ENCODE measurements at places on chromosomes 11 and 22. TPM values are rescaled to one million over a fixed set of nuclear protein-coding genes. Genes with fewer than 3 reads are reported as not detected.
A peak's percentile ranks its signal among the peaks of the same experiment; 100 is the strongest.

DNA sequence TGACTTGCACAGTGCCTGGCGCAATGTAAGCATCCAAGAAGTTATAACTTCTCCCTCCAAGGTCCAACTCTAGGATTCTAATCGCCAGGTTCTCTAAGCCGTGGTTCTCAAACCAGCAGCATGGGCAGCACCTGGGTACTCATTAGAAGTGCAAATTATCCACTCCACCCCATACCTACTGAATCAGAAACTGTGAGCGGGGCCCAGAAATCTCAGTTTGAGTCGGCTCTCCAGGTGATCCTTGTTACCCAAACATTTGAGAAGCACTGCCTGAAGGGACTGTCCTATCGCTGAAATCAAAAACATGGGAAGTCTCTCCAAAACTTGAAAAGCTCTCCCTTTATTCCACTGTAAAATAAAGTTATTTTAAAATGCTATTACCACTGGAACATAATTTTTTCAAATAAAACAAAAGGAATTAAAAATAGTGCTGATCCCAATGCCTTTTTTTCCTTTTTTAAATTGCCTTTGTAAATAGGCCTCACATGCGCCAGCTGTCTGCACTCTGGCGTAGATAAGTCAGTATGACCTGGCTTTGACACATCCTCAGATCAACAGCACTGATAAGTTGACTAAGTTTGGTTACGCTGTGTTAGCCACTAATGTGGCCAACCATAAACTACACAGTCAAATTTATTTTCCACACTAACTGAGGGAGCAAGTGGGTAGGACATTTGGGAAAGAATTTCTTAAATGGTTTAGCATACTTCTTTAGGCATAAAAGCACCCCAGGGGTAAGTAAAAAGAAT, 8.4 kb upstream of the CTR9 start:
- DNase-seq, result no peak
- no peaks in the 10 kb centered on the region for H3K36me3 ChIP-seq
- no peak overlapping the region for H3K4me3 ChIP-seq

- peaks cover 33% of the 10 kb centered on the region for H3K4me1 ChIP-seq
- H3K36me3 ChIP-seq, result peaks cover 6% of the 10 kb centered on the region
- H3K27me3 ChIP-seq, result no peaks in the 10 kb centered on the region
- H3K4me3 ChIP-seq, result peak overlapping the region; percentile 100
These were observed 1.9 kb downstream of the REXO2 start for GRCh38 chr11:114440971-114441763.

- no peaks in the 10 kb centered on the region for H3K36me3 ChIP-seq
- H3K4me1 ChIP-seq, result peaks cover 13% of the 10 kb centered on the region
- H3K4me3 ChIP-seq, result no peak overlapping the region
- H3K27ac ChIP-seq, result no peak overlapping the region
These were observed 17.6 kb upstream of the PARVA start for GRCh38 chr11:12359761-12360160.

GRCh38 chr22:27879923-27880322, 39.1 kb downstream of the PITPNB start:
- H3K36me3 ChIP-seq, result peaks cover 3% of the 10 kb centered on the region
- H3K27me3 ChIP-seq, result no peaks in the 10 kb centered on the region
- H3K4me3 ChIP-seq, result no peak overlapping the region
- peaks cover 40% of the 10 kb centered on the region for H3K4me1 ChIP-seq

DNA sequence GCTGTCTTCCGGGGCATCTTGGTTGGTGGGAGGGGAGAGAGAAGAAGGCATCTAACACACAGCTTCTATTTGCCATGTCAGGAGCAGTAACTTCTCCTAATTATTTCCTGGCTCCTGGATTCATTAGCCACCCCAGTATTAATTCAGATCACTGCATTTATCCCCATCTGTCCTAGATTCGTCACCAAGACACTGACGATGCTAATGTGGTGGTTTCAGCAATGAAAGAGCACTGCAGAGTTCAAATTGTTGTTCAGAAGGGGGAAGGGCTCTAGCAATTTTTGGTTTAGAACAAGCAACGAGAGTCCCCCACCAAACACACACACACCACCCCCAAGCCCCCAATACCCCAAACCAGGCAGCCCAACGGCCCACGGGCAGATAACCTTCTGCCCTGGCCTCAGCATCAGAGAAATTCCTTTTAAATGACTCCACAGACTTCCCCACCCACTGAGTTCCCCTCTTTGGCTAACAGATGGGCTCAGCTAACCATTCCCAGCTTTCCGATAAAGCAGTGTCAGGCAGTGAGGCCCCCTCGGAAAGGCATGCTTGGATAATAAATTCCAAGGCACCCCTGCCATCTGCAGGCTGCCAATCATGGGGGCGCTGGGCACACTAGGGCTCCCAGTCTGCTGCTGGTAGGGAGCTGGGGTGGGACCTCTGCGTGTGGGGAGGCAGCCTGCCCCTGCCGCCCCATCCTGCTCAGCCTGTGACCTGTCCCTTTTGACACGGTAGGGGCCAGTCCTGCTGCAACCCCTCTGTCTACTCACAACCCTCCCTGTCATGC, 453.5 kb downstream of the MIAT start:
- H3K4me3 ChIP-seq, result no peak overlapping the region
- no peak overlapping the region for H3K27ac ChIP-seq
- H3K36me3 ChIP-seq, result no peaks in the 10 kb centered on the region
- peak; percentile 49 for DNase-seq

DNA sequence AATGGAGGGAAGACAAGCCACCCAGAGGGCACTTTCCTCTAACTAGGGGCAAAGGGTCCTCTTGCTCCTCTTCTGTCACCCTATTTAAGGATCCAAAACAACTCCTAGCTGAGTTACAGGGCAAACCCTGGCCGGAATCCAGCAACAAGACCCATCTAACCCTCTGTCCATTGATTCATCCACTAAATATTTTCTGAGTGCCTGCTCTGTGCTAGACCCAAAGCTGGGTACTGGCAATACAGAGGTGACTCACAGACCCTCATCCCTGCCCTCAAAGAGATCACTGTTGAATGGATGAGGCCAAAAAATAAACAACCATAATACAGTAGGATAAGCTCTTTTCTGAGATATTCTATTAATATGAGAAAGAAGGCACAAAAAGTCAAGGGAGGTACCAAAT, 4.3 kb upstream of the GALNT18 start:
- peaks cover 6% of the 10 kb centered on the region for H3K4me1 ChIP-seq
- DNase-seq, result no peak
- H3K36me3 ChIP-seq, result no peaks in the 10 kb centered on the region
- peaks cover 36% of the 10 kb centered on the region for H3K27me3 ChIP-seq

MOGAT2 gene
- 27.8 TPM for total RNA-seq

DNA sequence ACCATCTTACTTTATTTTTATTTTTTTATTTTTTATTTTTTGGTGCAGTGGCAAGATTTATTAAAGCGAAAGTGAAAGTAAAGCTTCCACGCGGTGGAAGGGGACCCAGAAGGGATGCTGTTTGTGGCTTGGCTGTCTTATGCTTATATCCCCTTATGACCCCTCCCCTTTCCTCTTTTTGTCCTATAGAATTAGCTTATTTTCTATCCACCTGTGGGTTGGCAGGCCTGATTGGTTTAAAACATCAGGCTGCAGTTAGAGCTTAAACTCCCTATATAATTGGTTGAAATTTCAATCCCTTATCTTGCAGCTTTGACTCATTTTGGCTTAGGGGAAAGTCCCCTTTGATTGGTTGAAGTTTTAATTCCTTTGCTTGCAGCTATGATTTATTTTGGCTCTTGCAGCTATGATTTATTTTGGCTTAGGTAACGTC, 50.5 kb downstream of the NNMT start:
- no peaks in the 10 kb centered on the region for H3K36me3 ChIP-seq
- H3K27me3 ChIP-seq, result peaks cover 18% of the 10 kb centered on the region
- DNase-seq, result no peak
- H3K27ac ChIP-seq, result no peak overlapping the region
- H3K4me1 ChIP-seq, result no peaks in the 10 kb centered on the region

DNA sequence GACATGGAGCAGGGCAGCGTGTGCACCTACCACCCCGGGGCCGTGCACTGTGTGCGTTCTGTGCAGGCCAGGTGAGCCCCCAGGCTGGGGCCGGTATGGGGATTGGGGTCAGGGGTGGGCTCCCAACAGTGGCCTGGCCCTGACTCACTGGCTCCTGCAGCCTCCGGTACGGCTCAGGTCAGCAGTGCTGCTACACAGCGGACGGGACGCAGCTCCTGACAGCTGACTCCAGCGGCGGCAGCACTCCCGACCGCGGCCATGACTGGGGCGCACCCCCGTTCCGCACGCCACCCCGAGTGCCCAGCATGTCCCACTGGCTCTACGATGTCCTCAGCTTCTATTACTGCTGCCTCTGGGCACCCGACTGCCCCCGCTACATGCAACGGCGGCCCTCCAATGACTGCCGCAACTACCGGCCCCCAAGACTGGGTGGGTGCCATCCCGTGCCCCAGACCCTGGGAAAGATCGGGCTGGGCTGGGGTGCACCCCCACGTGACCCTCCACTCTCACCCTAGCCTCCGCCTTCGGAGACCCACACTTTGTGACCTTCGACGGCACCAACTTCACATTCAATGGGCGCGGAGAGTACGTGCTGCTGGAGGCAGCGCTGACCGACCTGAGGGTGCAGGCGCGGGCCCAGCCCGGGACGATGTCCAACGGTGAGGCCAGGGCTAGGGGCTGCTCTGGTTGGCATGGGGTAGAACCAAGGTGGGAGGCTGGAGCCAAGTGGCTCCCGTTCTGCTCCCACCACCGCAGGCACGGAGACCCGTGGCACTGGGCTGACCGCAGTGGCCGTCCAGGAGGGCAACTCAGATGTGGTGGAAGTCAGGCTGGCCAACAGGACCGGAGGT, 4.4 kb downstream of the SUSD2 start:
- DNase-seq, result no peak
- no peaks in the 10 kb centered on the region for H3K36me3 ChIP-seq
- H3K4me1 ChIP-seq, result peaks cover 35% of the 10 kb centered on the region

GRCh38 chr11:69526453-69526810, 45.0 kb downstream of the LINC01488 start:
- peaks cover 29% of the 10 kb centered on the region for H3K27me3 ChIP-seq
- H3K27ac ChIP-seq, result no peak overlapping the region
- no peak overlapping the region for H3K4me3 ChIP-seq
- no peak for DNase-seq
- no peaks in the 10 kb centered on the region for H3K36me3 ChIP-seq
- H3K4me1 ChIP-seq, result no peaks in the 10 kb centered on the region

DNA sequence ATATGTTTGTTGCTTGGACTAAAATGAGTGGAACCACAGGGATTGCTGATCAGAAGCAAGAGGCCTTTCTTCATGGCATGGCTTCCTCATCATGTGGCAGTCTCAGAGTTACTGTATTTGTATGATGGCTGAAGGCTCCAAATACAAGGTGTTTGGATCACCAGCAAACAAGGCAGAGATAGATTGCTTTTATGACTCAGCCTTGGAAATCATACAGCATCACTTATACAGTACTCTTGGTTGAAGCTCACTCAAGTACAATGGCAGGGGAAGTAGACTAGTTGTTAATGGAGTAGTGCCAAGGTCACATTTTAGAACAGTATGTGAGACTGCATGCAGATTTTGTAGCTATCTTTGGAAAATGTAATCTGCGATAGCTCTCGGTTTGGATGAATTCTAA, 16.6 kb downstream of the CAPRIN1 start:
- no peak overlapping the region for H3K4me3 ChIP-seq
- H3K4me1 ChIP-seq, result peaks cover 14% of the 10 kb centered on the region
- no peak for DNase-seq

DNA sequence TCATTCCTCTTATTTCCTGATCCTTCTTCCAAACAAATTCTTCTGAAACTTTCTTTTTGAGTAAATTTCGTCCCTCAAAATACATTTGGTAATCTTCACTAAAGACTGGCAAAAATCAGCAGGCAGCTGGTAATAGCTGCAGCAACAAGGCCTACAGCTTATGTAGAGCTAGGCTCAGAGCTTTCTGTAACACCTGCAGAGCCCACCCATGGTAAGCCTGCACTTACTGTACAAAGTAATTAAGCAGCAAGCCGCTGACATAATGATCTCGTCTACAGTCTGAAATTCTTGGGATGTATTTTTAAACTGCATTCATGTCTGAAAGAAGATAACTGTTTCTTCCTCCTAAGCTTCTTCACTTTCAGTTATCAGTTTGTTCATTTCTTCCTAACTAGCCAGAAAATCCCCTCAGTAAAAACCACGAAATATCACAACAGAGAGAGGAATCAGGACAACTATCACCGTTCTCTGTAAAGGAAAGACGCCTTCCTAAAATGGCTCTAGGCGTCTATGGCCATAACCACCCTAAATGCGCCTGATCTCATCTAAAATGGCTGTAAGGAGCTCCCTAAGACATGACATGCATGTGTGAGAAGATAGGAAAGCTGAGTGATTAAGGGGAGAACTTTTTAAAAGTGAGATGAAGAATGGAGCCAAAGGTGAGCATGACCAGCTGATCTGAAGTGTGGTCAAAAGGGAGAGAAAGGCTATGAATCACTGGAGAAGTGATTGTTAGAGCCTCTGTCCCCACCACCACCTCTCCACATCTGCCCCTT, 56.2 kb downstream of the DENND5A start:
- H3K27me3 ChIP-seq, result no peaks in the 10 kb centered on the region
- no peak overlapping the region for H3K4me3 ChIP-seq
- H3K36me3 ChIP-seq, result peaks cover 24% of the 10 kb centered on the region
- H3K4me1 ChIP-seq, result peaks cover 16% of the 10 kb centered on the region

- H3K27me3 ChIP-seq, result peaks cover under 1% of the 10 kb centered on the region
- no peak for DNase-seq
- no peaks in the 10 kb centered on the region for H3K36me3 ChIP-seq
- H3K27ac ChIP-seq, result no peak overlapping the region
These were observed 5.7 kb downstream of the AMBRA1 start for GRCh38 chr11:46588131-46588530.

DNA sequence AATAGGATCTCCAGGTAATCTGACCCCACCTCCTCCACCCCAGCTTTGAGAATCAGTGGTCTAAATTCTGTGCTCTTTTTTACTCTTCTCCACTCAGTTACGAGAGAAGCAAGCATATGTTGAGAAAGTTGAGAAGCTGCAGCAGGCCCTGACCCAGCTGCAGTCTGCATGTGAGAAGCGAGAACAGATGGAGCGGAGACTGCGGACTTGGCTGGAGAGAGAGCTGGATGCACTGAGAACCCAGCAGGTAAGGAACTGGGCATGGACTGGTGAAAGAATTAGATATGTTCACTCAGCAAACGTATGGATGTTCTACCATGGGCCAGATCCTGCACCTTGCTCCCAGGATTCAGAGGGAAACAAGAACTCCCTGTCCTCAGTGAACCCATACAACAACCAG, 85.7 kb downstream of the AMOTL1 start:
- DNase-seq, result no peak
- no peak overlapping the region for H3K27ac ChIP-seq
- H3K4me1 ChIP-seq, result no peaks in the 10 kb centered on the region
- H3K4me3 ChIP-seq, result no peak overlapping the region
- H3K36me3 ChIP-seq, result no peaks in the 10 kb centered on the region

DNA sequence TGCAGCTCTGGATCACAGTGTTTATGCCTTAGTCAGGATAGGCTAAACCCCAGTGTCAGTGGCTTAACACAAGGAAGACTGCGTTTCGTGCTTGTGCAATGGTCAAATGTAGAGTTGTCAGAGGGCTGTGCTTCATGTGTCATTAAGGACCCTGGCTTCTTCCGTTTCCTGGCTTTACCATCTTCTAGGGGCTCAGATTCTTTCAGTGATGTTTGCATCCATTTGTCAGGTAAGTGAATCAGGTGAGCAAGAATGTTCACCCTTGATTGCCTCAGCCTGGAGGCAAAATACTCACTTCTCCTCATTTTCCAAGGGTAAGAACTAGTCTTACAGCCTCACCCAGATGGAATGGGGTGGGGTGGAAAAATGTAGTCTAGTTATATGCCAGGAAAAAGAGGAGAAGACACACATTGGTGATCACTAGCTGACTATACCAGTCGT, 20.5 kb upstream of the AMOTL1 start:
- H3K27me3 ChIP-seq, result no peaks in the 10 kb centered on the region
- no peaks in the 10 kb centered on the region for H3K4me1 ChIP-seq
- no peak for DNase-seq
- no peak overlapping the region for H3K27ac ChIP-seq
- H3K4me3 ChIP-seq, result no peak overlapping the region
- no peaks in the 10 kb centered on the region for H3K36me3 ChIP-seq

All from HepG2 (cell line).